Neuronal stem cell (in vitro differentiated cells): ENCODE measurements at places on chromosomes 2 and 18.

DNA sequence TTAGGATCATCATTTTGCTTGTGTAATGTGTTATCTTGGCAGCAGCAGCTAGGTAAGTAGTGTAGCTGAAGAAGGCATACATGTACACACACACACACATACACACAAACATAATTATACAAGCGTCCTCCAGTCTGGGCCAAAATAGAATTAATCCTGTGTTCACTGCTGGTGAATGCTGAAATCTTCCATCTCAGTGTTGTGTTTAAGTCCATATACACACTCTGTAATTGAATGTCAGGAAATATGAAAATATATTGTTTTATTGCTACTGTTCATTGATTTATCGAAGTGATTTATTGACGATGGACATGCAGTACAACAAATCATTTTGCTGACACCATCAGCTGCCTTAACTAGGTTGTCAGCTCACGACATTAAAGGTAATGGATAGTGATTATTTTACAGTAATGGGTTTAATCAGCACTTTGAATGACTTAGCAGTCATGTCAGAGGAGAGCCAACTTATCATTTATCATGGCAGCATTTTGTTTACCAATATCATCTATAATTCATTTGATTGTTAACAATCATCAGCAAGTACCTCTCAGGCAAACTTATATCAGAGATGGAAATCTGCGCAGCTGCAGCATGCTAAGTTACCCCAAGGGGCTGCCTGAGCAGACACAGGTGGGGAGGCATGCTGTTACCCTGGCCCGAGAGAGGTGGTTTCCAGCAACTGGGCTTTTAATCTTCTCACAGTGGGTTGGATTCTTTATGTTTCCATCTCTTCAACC, 83.7 kb upstream of the FSHR start:
- no peak for DNase-seq

DNA sequence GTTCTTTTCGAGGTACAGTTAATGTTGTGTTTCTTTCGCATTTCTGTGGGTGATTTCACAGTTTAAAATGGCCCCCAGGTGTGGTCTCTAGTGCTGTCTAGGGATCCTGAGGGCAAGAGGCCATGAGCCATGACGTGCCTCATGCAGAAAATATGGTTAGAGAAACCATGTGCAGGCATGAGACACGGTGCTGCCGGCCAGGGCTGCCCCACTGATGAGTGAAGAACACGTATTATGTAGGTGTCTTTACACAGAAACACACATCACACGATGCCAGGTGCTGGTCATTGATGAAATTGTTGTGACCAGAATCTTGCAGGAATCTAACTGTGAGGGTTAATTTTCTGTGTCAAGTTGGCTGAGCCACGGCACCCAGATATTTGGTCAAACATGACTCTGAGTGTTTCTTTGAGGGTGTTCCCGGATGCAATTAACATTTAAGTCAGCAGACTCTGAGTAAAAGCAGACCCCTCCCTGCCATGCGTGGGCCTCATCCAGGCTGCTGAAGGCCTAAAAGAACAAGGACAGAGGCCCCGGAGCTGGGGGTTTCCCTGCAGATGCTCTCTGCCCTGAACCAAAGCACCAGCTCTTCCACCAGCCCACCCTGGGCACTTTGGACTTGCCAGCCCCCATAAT, 463.0 kb upstream of the MYT1L start:
- DNase-seq: no peak

DNA sequence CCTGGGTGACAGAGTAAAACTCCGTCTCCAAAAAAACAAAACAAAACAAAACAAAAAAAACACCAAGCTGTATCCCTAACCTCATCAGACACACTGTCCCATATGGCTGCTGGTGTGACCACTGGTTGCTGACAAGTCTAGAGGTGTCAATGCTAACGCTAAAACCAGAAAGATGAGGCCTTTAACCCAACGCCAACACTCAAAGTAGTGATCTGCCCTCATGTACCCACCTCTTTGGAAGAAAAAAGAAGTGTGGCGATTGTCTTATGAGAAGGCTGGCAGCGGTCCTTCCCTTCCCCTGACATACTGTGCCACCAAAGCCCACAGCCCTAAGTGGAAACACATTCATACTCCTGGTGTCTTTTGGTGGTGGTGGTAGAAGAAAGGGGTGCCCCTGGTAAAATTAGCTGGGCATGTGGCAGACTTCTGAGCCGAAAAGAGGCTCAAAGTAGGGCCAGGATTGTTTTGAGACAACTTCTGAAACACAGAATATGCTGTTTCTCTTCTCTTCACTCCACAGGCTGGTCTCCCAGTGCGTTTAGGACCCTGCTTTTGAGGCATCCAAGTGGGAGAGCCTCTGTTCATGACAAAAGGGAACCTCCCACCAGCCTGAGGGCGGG, 9.8 kb downstream of the SERTAD2 start:
- no peak for DNase-seq

- DNase-seq: no peak
Measured at GRCh38 chr2:185279999-185280398, 458.6 kb upstream of the FSIP2 start.

DNA sequence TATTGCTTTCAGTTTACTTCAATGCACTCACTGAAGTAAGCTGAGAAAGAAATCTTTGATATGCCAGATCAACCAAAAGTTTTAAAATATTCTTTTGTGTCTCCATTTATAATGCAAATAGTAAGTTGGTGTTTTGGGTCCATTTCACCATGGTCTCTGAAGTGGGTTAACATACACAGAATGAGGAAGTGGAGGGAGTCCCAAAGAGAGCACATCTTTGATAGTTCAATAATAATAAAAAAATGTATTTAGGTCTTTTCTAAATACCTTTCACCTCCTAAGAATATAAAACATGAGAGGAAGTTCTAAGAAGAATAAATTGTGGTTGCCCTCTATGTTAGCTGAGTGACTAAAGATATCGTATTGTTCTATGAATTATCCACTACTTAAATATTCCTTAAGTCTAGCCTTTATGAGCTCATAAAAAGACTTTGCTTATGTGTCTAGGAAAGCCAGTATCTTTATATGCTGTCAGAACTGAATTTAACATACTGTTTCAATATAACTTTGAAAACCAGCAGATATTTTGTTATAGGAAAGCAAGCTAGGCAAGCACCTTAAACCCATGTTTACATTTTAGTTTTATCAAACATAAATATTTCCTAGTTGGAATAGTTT, 148.7 kb upstream of the ZEB2 start:
- no peak for DNase-seq

DNA sequence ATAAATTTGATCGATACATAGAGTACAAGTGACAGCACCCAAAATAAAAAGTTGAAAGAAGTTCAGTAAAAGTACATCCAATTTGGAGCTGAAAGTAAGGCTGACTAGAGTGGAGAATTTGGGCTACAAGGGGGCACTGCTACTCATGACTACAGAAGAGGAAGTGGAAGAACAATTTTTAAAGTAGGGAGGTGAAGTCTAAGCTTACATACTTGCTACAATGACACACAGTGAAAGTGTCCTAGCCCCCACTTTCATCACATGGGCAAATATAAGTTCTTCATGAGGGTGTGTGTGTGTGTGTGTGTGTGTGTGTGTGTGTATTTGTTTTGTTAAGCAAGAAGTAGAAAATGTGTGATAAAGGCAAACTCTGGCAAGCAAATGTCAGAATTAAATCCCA, 45.7 kb downstream of the MAP3K2 start:
- no peak for DNase-seq

GRCh38 chr2:198706476-198707082, 751.2 kb downstream of the SATB2 start:
- DNase-seq: no peak

- DNase-seq: no peak
Measured at GRCh38 chr18:48934723-48935432, 15.9 kb downstream of the SMAD7 start.

DNA sequence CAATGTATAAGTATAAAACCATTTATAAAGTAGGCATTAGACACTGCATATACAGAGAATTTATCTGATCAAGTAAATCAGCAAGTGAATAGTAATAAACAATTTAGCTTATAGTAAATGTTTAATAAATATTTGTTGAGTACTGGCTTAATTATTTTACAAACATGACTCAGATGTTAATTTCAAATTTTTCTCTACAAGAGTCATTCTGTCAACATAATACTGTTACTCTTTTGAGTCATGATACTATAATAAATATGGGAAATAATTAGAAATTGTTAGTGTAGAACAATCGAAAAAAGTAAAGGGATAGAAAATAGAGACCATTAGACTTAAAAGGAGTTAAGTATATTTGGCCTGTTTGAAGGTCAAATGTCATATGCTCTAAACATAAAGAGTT, 133.6 kb upstream of the MC4R start:
- DNase-seq: no peak

GRCh38 chr2:113858764-113859163, 31.1 kb upstream of the ACTR3 start:
- DNase-seq: no peak

GRCh38 chr2:155377266-155377680, 678.8 kb downstream of the KCNJ3 start:
- peak; percentile 14 for DNase-seq

DNA sequence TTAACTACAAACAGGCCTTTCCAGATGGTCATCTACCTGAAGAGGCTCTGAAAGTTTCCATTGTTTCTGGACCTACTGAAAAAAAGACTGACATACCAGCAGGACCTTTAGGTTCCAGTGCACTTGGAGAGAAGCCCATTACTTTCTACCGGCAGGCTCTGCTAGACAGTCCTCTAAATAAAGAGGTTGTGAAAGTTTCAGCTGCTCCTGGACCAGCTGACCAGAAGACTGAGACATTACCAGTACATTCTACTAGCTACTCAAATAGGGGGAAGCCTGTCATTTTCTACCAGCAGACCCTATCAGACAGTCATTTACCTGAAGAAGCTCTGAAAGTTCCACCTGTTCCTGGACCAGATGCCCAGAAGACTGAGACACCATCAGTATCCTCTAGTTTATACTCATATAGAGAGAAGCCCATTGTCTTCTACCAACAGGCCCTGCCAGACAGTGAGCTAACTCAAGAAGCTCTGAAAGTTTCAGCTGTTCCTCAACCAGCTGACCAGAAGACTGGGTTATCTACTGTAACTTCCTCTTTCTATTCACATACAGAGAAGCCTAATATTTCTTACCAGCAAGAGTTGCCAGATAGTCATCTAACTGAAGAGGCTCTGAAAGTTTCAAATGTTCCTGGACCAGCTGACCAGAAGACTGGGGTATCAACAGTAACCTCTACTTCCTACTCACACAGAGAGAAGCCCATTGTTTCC, 65.8 kb downstream of the ALMS1 start:
- no peak for DNase-seq

DNA sequence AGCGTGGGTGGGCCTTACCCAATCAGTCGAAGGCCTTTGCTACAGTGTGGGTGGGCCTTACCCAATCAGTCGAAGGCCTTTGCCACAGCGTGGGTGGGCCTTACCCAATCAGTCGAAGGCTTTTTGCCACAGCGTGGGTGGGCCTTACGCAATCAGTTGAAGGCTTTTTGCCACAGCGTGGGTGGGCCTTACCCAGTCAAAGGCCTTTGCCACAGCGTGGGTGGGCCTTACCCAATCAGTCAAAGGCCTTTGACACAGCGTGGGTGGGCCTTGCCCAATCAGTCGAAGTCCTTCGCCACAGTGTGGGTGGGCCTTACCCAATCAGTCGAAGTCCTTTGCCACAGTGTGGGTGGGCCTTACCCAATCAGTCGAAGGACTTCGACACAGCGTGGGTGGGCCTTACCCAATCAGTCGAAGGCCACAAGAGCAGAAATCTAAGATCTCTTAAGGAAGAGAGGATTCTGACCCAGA, 16.3 kb upstream of the GAL3ST2 start:
- no peak for DNase-seq
